ENCODE measurements at places on chromosomes 1 and 21. TPM values are rescaled to one million over a fixed set of nuclear protein-coding genes. Genes with fewer than 3 reads are reported as not detected.

Gene WNT4
- total RNA-seq: not detected

GRCh38 chr21:41245509-41246135 lies 71.0 kb upstream of the FAM3B start:
- DNase-seq: no peak

DNA sequence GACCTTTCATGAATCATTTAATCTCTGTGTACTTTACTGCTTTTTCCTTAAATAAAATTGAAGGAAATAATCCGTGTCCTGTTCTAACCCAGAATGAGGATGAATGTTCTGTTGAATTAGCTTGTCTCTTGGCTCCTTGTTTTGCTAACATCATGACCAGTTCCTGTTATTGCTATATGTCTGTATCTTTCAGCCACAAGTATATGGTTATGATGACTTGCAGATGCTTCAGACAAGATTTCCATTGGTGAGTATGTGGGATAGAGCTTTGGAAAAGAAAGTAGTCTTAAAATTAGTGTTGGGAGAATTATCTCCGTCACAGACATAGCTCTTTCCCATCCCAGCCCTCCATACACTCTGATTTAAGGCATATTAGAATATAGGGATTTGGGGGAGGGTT lies 13.6 kb upstream of the HAX1 start:
- no peak for DNase-seq

- no peak for DNase-seq
Observed at GRCh38 chr21:16337266-16337665, 607.5 kb downstream of the USP25 start.

Gene OR2AK2
- total RNA-seq: not detected

Gene CYP4Z1
- total RNA-seq: 0.47 TPM

Gene DMAP1
- 35.9 TPM for total RNA-seq

Gene SPRR4
- total RNA-seq: not detected

GRCh38 chr21:44492567-44493385 lies 37.5 kb downstream of the LRRC3 start:
- no peak for DNase-seq

DNA sequence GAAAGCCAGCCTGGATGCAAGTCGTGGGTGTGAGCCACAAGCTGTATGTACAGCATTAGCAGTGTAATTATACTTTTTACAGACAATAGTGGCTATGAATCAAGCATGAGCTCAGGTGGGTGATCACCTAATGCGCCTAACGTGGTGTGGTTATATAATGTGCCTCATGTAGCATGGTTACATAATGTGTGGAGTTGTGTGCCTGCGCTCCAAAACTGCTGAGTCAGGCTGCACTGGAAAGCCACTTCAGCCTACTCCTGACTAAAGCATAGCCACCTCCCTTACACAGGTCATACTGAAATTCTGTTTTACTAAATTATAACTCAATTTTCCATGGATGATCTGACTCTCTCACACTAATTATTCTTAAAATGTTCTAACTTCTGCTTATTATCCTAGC lies 69.8 kb downstream of the KCNT2 start:
- DNase-seq: no peak

Gene FAM78B
- total RNA-seq: 3.7 TPM

DNA sequence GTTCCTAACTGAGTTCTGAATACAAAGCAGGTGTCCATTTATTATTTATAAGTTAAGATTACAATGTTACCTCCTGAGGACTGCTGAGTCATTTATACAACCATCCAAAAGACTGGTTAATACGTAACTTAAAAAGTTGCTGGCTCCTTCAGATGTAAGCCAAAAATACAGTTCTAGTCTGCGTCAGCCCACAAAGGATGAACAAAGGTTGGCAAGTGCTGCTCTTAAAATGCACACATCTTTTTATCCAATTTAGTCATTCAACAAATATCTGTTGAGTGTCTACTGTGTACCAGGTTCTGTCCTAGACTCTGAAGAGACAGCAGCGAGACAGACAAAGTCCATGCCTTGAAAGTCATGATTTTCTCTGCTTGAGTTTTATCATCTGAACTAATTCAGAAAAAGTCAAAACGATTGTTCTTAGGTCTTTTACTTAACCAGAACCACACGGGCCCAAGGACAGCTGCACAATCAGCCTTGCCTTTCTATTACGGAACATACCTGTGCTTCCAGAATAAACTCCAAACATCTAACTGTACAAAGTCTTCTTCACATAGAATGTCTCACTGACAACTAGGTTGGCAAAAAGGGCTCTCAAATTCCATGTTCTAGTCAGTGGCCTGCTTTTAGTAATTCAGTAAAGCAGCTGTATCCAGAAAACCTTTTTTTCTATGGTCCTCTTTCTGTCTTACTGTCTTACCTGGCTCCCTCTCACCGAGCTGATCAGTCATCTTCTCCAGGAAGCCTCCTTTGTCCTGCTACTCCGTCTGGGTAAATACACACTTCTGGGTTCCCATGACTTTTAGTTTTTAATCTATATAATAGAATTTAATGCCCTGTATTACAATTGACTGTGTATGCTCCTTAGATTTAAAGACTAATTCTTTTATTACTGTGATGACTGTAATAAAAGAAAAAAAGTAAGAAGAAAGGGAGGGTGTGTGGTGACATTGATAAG lies 15.5 kb upstream of the CNN3 start:
- DNase-seq: no peak

Gene TNNT2
- 7,247 TPM for total RNA-seq

Gene OR2G2
- total RNA-seq: not detected

Gene NBPF6
- total RNA-seq: not detected

DNA sequence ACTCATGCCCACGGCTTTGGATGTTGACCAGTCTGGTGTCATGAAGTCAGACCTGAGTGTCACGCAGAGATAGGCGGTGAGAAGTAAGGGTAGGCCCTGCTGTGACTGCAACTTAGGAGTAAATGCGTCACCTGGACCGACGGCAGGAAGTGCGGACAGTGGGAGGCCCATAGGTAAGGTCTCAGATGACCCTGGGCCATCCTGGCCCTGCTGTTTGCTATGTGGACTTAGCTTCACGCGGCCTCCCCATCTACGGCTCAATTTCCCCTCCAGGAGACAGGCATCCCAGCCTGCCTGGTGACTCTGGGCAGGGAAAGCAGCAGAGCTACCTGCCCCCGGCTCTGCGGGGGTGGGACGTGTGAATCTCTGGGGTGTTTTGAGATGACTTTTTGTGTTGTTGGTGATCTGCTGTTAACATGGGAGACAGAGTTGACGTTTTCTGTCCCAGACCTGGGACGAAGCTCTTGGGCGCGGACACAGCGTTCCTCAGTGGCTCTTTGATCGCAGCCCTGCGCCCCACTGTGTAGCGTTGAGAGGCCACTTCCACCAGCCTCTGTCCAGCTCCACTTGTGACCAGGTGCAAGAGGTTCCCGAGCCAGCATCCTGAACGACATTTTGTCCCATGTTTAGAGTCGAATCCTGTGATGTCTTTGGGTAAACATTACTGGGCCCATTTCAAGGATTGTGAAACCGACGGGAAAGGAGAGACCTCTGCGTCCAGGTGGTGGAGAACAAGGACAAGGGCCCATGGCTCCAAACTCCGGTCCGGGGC lies 39.9 kb downstream of the CRYAA start:
- DNase-seq: peak; percentile 33

GRCh38 chr1:92882819-92883218 lies 51.0 kb downstream of the RPL5 start:
- DNase-seq: no peak

GRCh38 chr1:94069919-94070285 lies 51.0 kb downstream of the ABCA4 start:
- DNase-seq: no peak

Gene PCBP3
- total RNA-seq: 3.4 TPM

DNA sequence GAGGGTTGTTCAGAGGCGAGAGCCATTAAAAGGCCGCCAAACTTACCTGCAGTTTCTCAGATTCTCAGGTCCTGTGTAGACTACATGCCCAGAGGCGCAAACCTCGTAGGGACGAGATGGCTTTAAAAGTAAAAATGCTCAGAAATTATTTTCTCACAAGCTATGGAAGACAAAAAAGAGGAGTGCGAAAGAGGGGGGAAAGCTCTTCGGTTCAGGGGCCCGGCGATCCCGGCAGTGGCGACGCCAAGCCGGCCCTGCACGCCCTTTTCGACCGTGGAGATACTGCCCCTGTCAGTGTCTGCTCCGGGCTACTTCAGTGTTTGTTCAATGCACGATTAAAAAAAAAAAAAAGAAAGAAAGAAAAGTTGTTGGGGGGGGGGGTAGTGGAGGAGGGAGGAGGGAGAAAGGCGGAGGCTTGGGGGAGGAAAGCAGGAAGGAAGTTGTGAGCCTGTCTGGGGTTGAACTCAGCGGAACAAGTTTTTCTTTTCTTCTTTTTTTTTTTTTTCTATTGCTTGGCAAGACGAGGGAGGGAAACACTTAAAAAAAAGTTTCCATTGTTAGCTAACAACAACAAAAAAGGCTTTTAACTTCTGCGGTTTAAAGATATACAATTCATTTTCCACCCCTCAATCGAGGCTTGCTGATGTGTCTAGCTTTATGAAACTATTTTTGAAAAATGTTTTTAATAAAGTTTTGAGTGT lies at the start of gene ITPKB:
TSS of gene ITPKB (minus strand) at position 288 of the 701 bp plus-strand sequence. CDS start 1,824 bp downstream, outside the sequence.
- DNase-seq: peak; percentile 33

- no peak for DNase-seq
Observed at GRCh38 chr1:100265562-100265930, 470 bp upstream of the RTCA start.

- no peak for DNase-seq
Observed at GRCh38 chr1:147768582-147768981, 8.2 kb upstream of the GJA5 start.

GRCh38 chr1:5348732-5349465 lies 643.3 kb downstream of the NPHP4 start:
- no peak for DNase-seq

DNA sequence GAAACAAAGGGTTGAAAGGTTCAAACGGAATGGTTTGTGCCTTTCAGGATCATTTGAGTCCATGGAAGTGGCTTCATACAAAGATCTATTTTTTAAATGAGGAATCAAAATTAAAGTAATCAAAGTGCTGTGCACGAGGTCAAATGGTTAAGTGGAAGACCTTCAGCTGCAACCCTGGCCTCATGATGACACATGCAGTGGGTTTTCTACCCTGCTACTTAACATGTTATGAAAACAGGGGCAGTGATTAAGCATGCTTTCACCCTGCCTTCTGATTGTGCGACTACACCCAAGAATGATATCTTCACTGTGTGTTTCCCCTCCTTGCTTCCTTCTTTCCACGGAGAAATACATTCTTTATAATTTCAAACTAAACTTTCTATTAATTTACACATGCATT lies 604.2 kb downstream of the LRRIQ3 start:
- no peak for DNase-seq

- DNase-seq: no peak
Observed at GRCh38 chr1:42482635-42483153, 19.6 kb downstream of the CCDC30 start.

- DNase-seq: no peak
Observed at GRCh38 chr1:217846733-217847132, 215.6 kb downstream of the SPATA17 start.

Gene CHRNB2
- total RNA-seq: not detected

DNA sequence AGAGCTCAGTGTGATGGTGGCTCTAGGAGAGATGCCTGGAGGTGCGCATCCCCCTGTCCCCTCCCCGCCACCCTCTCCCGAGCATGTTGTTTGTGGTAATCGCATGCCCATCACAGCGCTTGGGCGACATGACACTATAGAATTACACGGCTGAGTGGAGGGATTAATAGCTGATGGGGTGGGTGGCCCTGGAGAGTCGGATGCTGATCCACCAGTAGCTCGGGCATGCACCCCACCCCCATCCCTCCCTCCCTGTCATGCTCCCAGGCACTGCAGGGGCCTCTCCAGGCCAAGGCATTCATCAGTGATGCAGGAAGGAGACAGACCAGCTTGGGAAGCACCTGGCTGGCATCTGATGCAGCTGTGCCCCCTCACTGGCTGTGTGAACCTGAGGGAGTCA lies 159.0 kb upstream of the IGSF21 start:
- DNase-seq: no peak

- no peak for DNase-seq
Observed at GRCh38 chr1:228281631-228282328, 73.9 kb downstream of the OBSCN start.

- no peak for DNase-seq
Observed at GRCh38 chr1:159587461-159587951, at the start of gene APCS. TSS of gene APCS (plus strand) at chr1:159587826. CDS start at chr1:159587922, 96 bp downstream.

- no peak for DNase-seq
Observed at GRCh38 chr1:26469558-26469957, 2.7 kb upstream of the HMGN2 start.

DNA sequence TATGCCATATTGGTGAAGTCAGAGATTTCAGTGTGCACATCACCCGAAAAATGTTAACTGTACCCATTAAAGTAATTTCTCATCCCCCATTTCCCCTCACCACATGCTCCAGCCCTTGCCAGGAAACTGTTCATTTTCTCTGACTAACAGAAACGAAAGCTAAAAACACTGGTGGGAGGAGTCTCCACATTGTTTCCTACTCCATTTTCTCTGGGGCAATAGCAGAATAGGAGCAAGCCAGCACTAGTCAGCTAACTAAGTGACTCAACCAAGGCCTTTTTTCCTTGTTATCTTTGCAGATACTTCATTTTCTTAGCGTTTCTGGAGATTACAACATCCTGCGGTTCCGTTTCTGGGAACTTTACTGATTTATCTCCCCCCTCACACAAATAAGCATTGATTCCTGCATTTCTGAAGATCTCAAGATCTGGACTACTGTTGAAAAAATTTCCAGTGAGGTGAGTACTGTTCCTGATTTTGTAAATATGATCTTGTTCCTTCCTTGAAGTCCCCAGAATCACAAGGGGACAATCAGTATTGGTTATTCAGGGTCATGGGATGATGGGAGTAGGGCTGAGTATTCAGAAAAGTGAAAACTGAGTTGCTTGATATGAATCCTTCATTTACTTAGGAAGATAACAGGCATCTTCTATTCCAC lies at the start of gene IFI16:
TSS of gene IFI16 (plus strand) at position 204 of the 658 bp plus-strand sequence. CDS start 4,774 bp downstream, outside the sequence.
- no peak for DNase-seq

GRCh38 chr1:204441558-204441957 lies 29.9 kb upstream of the PPP1R15B start:
- DNase-seq: no peak

DNA sequence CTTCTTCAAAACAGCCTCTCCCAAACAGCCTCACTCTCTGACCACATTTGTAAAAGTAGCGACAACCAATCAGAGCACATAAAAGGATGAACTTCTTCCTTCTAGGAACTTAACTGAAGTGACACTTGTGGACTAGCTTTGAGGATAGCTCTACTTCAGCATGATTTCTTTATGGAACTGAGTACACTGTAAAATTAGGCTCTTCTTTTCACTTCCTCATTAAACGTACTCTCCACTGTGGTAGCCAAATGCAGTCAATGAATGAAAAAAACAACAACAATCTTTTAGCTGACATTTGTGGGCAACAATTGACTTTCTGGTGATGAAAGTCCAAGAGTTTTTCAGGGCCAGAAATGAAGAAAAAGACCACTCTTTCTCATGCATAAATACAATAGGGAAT lies 9.6 kb downstream of the LRRC53 start:
- no peak for DNase-seq

- no peak for DNase-seq
Observed at GRCh38 chr1:171355727-171356126, 41.7 kb downstream of the FMO4 start.

All from right cardiac atrium (tissue), 5 donors.